ENCODE measurements at places on chromosomes 3 and 15.
A peak's percentile ranks its signal among the peaks of the same experiment; 100 is the strongest.

DNA sequence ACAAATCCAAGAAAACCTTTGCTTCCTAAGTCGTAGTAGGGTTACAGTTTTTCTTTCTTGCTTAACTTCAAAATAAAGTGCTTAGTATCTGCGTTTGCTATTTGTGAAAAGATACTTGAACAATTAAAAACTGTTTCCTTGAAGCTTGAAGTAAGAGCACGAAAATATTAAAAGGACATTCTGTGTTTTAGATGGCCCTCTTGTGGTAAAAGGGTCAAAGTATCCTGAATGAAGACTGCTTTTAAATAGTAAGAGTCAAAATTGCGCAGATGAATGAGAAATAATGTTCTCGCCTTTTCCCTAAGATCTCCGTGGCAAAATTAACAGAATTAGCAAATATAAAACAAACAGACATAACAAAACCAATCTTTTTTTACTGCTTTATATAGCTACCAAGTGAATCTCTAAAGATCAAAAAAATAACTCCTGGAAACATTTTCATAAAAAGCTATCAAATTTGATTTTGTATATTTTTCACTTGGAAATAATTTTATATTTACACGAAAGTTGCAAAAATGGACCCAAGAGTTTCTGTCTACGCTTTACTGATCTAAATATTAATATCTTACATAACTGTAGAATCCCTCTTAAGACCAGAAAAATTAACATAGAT lies 175.4 kb downstream of the MBNL1 start:
- DNase-seq: peak; percentile 79

DNA sequence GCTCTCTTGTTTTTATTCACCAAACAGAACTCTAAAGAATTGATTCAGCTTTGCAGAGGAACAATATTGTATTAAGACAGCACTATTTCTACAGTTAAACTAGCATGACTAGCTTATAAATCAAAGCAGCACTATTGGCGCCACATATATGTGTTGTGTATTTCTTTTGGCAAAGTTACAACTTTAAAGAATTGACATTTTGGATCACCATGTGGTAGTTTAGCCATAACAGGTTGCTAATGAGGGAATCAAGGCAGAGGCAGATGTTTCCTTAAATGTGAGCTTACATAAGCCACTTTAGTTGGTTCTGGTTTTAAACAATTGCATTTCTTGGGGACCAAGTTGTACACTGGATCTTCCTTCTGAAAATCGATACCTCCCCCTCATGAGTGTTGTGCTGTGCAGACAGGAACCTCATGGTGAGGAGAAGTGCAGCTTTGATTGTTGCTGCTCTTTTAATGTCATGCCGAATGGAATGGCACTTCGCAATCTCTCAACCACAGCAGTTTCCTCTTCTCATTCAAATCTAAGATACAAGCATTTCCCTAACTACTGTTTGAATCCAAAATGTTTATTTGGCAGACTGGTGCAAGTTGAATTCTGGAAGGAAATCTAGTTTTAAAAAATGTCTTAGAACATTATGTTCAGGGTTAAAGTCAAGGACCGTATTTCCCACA lies 151.2 kb downstream of the MYRIP start:
- no peak for DNase-seq

- no peak for DNase-seq
Measured at GRCh38 chr15:73161546-73161945, 109.3 kb downstream of the NEO1 start.

DNA sequence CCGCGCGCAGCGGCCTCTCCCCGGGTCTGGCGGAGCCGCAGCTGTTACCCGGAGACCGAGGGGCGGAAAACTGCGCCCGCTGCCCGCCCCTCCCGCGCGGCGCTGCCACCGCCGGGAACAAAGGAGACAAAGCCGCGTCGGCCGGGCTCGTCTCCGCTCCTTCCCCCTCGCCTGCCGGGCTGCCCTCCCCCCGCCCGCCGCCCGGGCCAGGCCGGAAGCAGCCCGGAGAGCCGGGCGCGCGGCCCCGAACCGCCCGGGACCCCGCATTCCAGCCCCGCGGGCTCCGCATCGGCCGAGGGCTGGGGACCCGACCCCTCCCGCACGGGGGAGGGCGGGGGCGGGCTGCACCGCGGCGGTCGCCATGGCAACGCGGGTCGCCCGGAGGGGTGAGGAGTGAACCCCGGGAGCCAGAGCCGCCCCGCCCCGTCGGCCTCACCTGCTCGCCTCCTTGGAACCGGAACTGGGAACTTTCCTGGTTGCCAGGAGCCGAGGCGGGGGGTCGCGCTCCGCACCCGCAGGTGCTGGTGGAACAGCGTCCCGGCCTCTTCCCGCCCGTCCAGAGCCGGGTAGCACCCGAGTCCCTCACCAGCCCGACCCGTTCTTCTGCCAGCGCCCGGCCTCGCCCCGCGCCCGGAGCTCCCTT lies 448 bp downstream of the PLXNB1 start:
- DNase-seq: peak; percentile 81

GRCh38 chr15:70165716-70166284 lies 68.1 kb upstream of the TLE3 start:
- DNase-seq: no peak

DNA sequence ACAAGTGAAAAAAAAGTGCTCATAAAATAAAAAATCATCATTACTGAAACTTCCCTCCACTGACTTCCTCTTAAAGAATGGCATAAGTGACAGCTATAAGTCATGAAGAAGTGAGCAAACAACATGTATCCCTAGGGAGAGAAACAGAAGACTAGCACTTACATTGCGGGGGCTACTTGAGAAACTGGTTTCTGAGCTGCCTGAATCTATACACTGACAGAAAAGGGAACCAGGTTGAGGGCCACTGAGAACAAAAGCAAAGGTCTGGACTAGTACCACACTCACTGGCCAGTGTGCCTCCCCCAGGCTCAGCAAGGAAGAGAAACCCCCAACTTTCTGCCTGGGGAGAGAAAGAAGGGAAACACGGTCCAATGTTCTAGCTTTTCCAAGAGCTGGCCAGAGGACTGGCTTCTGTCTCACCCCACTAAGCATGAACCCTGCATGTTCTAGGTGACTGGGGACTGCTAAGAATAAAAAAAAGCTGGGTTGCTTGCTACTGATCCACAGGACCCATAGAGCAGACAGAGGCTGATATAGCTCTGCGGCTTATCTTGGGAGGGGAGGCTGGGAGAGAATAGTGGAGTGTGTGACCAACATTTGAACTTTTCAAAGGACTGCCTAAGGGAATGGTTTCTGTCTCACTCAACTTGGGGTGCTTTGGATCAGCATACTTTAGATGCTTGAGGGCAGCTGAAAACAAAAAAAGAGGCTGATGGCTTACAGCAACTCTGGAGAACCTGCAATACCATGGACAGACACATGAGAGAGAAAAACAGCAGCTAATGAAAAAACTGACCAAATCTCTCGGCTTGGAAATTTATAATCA lies 8.1 kb downstream of the RAD18 start:
- DNase-seq: peak; percentile 46

GRCh38 chr15:96428742-96429141 lies 98.2 kb downstream of the NR2F2 start:
- no peak for DNase-seq

GRCh38 chr3:188663839-188664238 lies 507.9 kb upstream of the TPRG1 start:
- DNase-seq: no peak

DNA sequence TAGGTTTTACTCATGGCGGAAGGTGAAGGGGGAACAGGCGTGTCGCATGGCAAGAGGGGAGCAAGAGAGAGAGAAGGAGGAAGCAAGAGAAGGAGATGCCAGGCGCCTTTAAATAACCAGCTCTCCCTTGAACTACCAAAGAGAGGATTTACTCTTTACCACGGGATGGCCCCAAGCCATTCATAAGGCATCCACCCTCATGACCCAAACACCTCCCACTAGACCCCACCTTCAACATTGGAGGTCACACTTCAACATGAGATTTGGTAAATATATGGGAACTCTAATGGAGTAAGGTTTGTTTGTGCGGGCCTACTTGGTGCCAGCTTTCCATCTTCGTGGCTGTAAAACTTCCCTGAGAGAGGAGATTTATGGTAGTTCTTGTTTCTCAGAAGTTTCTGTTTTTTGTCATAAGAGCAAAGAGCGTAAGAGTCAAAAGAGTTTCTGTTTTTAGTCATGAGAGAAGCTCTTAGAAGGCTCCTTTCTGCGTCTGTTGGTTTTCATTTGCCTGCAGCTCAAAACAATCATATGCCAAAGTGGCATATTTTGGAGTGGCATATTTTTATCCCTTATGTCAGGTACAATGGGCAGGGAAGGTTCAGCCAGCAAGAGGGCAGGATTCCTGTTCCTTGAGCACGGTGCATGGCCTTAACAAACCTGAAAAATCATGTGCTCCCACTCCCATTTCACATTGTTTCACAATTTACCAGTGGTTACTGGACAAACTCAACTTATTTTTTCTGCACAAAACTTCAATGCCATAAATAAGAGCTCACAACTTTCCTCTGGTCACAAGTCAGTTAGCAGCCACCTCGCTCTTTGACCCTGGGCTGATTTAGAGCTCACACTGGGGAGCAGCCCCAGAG lies 12.5 kb downstream of the PML start:
- no peak for DNase-seq

- no peak for DNase-seq
Measured at GRCh38 chr3:60453326-60453725, 797.9 kb downstream of the FHIT start.

DNA sequence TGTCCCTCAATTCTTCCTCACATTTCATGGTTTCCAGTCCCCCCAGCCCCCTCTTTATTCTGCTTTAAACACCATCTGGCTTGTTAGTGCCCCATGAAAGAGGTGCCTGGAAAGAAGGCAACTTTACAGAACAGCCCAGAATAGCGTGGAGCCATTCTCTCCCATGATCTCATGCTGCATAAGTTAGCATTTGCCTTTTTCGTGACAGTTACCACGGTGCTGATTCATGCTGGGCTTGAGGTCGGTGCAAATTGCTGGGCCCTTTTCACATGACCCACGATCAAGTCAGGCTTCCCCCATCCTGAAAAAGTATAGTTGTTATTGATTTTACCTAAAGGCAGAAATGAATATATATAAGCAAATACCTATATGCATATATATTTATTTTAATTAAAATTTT lies 29.6 kb downstream of the SQOR start:
- DNase-seq: peak; percentile 87

- DNase-seq: no peak
Measured at GRCh38 chr15:50864873-50865272, 43.6 kb upstream of the AP4E1 start.

- no peak for DNase-seq
Measured at GRCh38 chr3:50150404-50150750, 4.7 kb upstream of the SEMA3F start.

GRCh38 chr3:48716508-48716981 lies 476 bp downstream of the IP6K2 start:
- no peak for DNase-seq

DNA sequence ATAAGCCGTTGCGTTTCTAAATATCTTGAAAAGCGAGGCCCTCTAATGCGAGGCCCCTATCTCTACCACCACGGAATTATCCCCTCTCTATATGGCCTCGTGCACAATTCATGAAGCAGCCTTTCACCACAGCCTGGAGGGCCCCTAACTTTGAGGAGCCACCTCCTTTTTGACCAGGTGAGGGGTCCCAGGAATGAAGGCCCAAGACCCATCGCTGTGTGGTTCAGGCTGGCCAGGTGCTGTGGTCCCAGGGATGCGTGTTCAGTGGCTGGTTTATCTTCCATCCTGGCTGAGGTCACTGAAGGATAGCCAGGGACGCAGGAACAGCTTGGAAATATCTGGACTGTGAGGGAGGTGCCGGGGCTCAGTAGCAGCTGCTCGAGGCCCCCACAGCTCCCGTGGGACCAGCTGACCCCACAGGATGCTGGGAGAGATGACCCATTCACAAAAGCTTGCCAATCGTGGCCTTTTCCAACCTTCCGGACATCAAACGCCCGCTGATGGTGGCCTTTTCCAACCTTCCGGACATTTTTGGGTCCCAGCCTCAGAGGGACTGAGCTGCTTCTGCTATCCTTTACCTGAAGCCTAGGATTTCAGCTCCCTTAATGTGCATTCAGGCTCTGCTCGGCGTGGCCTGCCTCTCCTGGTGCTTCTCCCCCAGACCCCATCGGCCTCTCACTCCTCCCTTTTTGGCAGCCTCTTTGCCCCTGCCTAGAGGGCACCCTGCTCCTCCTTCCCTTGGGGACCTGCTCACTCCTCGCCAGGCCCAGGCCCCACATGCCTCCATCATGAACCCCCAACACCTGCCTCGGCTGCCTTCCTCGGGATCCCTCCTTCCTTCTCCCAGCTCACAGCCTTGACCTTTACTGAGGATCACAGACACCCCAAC lies 140.9 kb downstream of the CHSY1 start:
- DNase-seq: no peak

GRCh38 chr15:85563328-85563727 lies 182.9 kb downstream of the AKAP13 start:
- no peak for DNase-seq

- no peak for DNase-seq
Measured at GRCh38 chr3:78736863-78737262, 1030.9 kb downstream of the ROBO1 start.

DNA sequence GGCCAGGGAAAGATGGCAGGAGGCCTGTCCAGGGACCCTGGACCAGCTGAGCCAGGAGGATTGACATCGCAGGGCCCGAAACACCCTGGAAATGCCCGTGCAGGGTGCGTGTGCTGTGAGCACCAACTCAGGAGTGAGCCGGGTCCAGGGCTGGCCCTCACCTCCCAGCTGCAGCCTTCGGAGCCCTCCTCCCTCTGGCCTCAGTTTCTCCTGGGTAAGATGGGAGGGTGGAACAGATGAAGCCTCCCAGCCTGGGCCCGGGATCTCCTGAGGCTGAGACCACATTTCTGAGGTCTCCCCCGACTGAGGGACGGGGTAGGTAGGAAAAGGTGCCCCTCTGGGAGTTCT lies 5.3 kb upstream of the CALML4 start:
- no peak for DNase-seq

GRCh38 chr3:23664459-23664858 lies 141.3 kb upstream of the UBE2E1 start:
- peak; percentile 21 for DNase-seq

GRCh38 chr15:25245801-25246622 lies 192.8 kb downstream of the UBE3A start:
- no peak for DNase-seq

DNA sequence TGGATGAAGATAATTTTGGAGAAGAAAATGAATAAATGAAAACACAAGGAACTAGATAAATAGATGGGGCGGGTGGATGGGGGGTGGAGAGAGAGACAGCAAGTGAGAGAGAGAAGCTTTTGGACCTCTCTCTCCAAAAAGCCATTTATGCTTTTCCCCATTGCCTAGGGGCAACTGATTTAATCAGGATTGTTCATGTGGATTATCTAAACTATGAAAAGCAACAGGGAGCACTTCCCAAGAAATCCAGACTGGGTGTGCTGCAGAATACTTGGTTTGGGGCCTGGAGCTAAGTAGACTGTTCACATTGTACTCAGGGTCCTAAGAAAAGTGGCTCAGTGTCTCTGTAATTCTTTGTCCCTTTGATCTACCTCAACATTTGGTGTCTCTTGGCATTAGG lies 367.0 kb downstream of the TIGIT start:
- no peak for DNase-seq

DNA sequence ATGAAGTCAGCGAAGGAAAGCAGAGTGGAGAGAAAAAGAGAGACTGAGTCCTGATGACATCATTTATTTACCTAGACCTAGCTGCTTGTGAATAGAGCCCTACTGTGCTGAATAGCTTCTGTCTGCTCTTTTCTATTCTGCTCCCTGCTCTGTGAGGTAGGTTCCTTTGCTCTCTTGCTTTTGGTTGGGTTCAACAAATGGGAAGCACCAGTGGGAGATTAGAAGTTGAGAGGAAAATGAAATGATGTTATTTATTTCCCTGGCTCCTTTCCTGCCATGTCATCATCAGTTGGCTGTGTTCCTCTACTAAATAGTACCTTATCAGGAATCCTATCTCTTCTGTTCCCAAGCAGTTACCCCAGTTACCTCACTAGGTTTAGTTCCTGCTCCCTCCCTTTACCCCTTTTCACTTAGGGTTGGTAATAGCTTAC lies 23.5 kb downstream of the DTWD1 start:
- no peak for DNase-seq

GRCh38 chr3:52290596-52291507 lies 3.2 kb downstream of the GLYCTK start:
- DNase-seq: no peak
